ENCODE measurements at places on chromosomes 1 and 21.

DNA sequence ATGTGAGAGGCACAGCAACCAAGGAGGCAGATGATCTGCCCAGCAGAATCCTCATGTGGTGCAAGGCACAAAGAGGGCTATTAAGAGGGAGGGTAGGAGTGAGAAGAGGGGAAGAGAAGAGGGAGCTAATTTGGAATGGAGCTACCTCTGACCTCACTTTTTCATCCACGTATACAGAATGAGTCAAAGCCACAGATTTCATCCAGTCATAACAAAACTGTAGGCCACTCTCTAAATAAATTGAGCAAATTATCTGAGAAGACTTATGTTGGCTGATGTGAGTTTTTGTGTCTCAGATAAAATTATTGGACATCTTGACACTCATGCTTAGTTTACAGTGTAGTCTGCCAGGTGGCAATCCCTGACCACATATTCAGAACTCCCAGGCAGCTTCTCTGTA lies 325.6 kb downstream of the TTLL7 start:
- no peak for DNase-seq

DNA sequence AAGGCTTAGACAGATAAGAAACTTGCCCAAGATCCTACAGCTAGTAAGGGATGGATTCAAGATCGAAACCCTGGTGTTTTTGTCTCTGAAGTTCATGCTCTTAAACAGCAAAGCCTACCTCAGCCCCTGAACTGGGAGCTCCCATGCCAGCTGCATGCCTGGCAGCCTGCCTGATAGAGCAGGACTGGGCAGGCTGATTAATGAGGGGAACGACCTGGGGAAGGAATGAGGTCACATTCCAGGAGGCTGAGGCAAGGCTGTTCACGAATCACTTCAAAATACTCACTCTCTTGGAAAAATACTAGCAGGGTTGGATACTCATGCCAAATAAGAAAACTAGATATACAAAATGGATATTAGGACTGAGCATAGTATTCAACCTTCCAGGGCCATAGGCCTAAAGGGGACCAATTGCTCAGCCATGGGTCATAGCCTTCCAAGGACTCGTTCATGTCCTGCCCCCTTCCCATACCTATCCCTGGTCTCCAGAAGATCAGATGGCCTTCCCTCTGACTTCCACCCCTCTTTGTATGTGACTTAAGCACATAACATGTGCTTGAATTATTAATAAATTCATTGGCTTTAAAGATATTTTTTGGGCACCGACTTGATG lies 15.6 kb upstream of the TACSTD2 start:
- peak; percentile 26 for DNase-seq

GRCh38 chr1:223039990-223040389 lies 103.1 kb downstream of the TLR5 start:
- no peak for DNase-seq

GRCh38 chr21:45470773-45471524 lies 66.0 kb downstream of the COL18A1 start:
- DNase-seq: no peak

DNA sequence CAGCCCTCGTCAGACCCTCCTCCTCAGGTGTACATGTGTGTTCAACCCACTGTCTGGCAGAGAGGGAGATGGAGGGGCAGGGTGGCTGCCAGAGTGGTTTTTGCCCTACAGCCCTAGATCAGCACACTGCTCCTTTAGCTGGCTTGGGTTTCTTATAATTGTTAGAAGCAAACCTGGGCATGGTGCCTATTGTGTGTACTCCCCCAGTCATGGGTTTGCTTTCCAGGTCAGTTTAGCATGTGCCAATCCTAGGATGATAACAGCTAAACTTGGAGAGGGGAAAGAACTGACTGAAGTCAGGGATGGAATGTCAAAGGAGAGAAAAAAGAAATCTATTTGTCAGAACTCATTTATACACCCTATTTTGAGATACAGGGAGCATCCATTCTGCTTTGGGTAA lies 63.3 kb downstream of the UCK2 start:
- no peak for DNase-seq

GRCh38 chr1:153119491-153119971 lies 6.2 kb upstream of the SPRR2F start:
- DNase-seq: no peak
